ENCODE measurements at places on chromosomes 5 and 9.

DNA sequence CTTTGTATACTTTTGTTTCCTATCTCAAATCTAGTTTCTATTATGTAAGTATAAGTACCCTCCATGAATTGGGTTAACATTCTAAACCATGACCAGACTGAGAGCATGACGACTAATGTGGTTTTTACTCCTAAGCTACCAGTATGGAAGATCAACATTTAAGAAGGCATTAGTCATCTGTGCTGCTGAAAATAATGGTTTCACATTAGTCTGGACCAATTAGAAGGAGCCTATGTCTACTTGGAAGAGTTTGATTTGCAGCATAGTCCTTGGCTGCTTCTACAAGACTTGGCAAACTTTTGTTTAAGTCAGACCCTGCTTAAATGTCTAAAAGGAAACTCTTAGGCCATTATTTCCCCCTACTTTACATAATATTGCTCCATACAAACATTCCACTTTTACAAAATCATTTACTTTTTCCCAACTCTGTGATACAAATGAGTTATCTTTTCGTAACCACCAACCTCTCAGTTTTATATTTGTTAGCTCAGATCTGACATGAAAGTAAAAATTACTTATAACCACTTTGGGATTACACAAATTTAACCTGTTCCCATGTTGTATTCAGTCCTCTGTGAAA lies 186.7 kb downstream of the COMMD10 start:
- no peak for DNase-seq

DNA sequence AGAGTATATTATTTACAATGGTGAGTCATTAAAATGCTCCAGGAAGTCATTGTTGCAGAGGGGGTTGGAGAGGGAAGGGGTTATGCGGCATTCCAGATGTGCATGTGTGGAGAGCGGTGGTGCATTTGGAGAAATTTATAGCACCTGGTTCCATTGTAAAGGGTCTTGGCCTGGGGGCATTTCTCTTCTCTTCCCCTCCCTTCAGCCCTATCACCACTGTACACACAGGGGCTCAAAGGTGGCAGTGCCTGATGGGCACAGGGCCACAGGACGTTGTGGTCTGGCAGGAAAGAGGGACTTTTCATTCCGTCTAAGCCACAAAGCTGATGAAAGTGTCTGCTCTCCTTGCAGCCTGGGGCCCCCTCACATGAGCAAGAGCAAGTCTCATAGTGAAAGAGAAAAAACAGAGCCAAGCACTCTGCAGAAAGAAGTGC lies 442.4 kb upstream of the ZNF462 start:
- DNase-seq: no peak

GRCh38 chr5:169139480-169140050 lies 161.4 kb downstream of the SLIT3 start:
- DNase-seq: no peak

DNA sequence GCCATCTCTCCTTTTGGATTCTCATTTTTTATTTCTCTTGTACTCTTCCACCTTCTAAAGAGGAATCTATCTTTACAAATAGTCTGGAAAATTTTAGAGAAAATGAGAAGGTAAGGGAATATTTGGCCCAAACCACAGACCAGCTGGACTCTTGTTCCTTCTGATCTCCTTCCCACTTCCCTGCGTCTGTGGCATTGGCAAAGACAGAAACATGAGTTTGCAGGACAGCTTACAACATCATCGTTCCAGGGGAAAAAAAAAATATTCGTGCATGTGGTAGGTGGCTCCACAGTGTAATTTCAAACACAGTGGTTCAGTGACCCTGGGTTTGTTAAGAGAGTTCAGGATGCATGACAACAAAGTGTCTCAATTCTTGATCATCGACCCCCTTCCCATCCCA lies 755.0 kb downstream of the DNAH5 start:
- DNase-seq: no peak
